ENCODE measurements at places on chromosomes 6 and 20.

- DNase-seq, result no peak
Observed at GRCh38 chr6:167551628-167552257, 226.9 kb downstream of the TTLL2 start.

DNA sequence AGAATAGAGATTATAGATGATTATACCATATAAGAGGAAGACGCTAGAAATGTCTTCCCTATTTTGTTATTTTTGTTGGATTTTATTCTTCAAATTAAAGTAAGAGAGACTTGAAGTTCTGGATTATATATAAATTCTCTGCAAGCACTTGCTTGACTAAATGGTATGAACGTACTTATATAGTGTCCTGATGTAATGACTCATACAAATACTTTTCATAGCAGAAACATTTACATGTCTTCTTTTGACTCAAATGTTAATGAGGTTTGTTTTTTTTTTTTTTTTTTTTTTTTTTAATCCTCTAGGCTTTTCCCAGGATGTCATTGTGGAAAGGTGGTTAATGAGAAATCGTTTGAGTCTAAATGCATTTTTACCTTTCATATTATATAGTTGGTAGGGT lies 55.0 kb downstream of the PDE7B start:
- DNase-seq, result peak; percentile 43

DNA sequence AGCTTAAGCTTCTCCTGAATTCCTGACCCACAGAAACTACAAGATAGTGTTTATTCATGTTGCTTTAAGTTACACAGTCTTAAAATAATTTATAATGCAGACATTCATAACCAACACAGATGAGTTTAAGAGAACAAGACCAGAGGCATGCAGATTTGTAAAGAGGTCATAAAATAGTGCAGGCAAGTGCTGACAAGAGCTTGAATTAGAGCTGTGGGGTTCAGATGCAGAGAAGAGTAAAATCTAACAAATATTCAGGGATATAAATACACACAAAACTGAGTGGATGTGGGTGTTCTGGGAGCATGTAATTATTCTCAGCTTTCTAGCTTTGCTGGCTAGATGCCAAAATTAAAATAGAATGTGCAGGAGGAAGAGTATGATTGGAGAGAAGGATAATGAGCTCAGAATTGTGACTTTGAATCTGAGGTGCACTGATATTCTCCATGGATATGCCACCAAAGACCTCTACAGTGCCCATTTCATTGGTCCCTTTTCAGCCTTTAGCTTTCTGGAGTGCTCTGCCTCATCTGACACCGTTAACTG lies 291.9 kb upstream of the SGK1 start:
- no peak for DNase-seq

DNA sequence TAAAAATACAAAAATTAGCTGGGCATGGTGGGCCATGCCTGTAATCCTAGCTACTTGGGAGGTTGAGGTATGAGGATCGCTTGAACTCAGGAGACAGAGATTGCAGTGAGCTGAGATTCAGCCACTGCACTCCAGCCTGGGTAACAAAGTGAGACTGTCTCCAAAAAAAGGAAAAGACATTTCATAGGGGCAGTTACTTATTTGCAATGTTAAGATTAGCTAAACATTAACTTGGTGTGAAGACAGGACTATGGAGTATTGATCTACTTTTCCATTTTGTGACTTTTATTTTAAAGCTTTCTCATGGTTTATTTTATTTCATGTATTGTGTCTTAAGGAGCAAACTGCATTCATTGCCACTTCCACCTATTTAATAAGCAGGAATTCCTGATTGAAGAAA lies 153.0 kb downstream of the UTRN start:
- DNase-seq, result no peak

DNA sequence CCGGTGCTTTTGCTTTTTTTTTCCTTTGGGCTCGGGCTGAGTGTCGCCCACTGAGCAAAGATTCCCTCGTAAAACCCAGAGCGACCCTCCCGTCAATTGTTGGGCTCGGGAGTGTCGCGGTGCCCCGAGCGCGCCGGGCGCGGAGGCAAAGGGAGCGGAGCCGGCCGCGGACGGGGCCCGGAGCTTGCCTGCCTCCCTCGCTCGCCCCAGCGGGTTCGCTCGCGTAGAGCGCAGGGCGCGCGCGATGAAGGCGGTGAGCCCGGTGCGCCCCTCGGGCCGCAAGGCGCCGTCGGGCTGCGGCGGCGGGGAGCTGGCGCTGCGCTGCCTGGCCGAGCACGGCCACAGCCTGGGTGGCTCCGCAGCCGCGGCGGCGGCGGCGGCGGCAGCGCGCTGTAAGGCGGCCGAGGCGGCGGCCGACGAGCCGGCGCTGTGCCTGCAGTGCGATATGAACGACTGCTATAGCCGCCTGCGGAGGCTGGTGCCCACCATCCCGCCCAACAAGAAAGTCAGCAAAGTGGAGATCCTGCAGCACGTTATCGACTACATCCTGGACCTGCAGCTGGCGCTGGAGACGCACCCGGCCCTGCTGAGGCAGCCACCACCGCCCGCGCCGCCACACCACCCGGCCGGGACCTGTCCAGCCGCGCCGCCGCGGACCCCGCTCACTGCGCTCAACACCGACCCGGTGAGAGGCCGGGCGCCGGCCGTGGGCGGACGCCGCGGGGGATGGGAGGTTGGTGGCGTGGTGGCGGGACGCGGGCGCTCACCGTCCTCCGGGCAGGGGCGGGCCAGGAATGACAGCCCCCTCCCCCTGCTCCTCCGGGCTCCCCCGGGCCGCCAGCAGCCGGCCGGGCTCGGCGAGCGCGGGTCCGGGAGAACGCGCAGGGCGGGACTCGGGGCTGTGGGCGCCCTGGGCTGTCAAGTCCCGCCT lies 606 bp downstream of the ID4 start:
- DNase-seq, result peak; percentile 78

DNA sequence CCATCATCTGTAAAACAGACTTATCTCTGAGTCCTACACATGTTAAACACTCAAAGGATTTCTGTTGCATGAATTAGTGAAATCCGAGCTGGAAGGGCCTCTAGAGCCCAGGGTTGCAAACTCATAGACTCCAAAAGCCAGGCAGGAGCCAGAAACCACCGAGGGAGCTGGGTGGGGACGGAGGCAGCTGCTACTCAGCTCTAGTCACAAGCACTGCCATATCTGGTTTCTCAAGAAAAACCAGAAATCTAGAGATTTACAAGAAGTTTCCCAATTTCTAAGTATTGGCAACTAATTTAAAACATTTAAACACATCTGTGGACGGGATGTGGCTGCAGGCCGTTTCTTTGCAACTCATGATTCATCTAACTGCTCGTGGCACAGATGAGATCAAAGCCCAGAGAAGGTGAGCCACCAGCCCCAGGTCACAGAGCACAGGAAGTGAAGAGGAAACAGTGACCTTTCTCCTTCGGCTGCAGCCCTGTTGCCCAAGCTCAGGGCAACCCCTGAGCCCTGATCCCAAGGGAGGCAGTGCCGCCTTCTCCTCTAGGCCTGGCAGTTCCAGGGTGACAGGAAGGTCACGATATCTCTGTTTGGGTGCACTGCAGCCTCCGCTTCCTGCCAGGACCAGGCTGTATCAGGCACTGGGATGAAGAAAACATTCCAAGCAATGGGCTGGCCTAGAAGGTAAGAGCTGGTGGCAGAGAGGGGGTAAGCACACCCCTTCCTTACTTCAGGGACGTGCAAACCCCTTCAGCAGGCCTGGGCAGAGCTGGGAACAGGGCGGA lies 26.4 kb upstream of the PTGIS start:
- DNase-seq, result peak; percentile 94

- DNase-seq, result no peak
Observed at GRCh38 chr6:143107440-143107839, 46.8 kb downstream of the AIG1 start.

All from GM23248 (cell line).